Cortex of kidney (tissue), 1 donor: ENCODE measurements at places on chromosomes 6 and 20.

GRCh38 chr20:25484911-25485511 lies 77.5 kb downstream of the GINS1 start:
- no peak for DNase-seq

DNA sequence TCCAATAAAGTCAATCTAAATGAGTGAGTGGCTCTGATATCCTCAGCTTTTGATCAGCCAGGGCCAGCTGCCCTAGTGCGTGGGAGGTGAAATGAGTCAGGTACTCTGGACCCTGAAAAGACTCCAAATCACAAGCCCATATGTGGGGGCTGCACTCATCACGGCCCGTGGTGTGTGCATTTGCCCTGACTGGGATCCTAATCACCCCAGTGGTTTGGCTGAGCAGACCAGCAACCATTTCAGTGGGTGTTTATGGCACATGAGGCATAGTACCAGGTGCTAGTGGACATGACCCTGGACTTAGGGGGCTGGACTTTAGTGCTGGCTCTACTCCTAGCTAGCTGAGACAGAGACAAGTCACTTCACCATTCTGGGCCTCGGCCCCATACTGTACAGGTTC lies 39.4 kb downstream of the SCML4 start:
- no peak for DNase-seq

GRCh38 chr6:3421791-3422434 lies 34.9 kb downstream of the SLC22A23 start:
- DNase-seq = no peak

DNA sequence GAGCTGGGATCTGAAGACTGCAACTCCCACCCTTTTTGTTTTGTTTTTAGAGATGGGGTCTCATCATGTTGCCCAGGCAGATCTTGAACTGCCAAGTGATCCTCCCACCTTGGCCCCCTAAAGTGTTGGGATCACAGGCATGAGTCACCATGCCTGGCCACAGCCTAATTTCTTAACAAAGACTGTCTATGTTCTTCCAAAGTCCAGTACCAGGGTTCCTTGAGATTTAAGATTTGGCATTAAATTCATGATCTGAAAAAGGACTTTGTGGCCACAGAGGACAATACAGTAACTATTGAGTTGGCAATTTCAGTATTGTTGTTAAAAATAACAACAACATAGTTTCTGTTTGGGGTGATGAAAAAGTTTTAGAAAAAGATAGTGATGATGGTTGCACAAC lies 28.7 kb upstream of the BEND3 start:
- DNase-seq = no peak

GRCh38 chr6:134472046-134472445 lies 154.1 kb upstream of the SGK1 start:
- DNase-seq = no peak

- DNase-seq = no peak
These were observed 69.0 kb upstream of the JARID2 start for GRCh38 chr6:15176816-15177370.

- no peak for DNase-seq
These were observed 87.3 kb downstream of the SCML4 start for GRCh38 chr6:107736713-107737396.

GRCh38 chr6:162497389-162497788 lies 230.2 kb downstream of the PRKN start:
- no peak for DNase-seq

DNA sequence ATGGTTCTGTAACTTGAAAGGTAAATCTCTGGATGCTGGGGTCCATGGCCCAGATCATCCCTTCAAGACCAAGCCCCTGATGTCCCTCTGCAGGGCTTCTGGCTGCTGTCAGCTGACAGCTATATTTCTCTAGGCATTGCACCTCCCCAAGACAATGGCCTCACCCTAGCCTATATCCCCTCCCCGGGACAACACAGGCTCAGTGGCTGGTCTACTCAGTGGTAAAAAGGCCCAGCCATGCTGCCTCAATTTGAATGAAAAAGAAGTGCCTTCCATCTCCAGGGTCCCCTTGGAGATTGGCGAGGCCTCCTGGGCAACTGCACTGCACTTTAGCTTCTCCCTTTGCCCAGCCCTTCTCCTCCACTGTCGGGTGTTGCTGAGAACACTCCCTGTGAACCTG lies 602.8 kb downstream of the CDH26 start:
- DNase-seq = no peak

DNA sequence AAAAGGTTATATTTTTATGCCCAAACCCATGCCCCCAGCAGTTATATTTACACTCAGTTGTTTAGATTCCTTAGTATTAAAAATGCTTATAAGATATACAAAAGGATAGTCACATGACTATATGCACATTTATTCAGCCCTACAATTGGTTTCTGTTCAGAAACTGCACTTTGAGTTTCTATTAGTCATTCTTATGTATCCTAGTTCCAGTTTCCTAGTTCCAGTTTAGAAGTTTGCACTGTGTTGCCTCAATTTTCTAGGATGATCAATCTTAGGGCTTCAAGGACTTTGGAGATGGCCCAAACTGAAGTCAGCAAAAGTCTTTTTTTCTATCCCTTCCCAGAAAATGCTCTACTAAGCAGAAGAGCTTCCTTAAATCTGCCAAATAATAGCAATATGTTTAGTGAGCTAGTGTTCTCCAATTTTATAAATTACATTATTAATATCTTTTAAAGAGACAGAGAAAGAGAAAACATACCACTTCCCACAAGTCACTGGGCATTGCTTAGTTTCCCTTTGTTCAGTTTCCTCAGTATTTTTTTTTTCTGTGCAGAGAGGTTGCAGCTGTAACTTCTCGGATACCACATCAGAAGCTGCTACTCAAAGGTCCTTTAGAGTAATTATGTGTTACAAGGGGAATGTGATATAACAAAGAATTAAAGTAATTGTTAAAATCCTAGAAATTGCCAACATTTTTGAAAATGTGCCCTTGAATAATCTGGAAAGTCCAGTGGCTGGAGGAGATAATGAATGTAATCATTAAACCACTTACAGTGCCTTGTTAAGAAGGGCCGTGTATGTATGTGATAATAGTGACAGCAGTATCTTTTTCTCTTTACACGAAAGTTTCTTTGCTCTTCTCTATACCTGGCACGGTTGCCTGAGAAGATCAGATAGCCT lies 138.8 kb downstream of the KHDRBS2 start:
- no peak for DNase-seq

DNA sequence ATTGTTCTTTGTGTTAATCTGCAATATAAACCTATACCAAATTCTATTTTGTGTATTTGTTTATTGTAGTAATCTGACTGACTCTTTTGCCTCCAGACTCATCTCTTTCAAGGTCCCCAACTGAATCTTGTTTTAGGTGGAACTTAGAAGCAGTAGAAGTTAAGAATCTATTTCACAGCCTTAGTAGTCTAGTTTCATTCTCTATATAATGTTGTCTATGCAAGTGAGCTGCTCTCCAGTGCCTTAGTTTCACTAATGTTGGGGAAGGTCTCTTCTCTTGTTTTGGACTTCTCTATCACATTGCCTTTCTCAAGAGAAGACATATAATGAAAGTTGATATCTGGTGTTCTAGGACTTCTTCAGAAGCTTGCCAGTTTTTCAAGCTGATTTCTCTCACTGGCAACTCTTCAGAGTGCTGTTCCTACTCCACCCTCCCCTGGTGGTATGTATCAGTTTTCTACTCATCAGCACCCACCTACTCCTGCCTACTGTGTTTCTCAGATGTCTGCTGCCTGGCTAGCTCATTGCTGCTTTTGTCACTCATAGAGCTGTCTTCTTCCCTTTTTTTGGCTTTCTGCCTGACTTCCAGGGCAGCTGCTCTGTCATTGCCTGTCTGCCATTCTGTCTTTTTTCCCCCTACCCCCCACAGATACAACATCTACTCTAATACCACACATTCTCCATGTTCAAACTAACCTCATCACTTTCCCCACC lies 82.1 kb downstream of the PTPRA start:
- no peak for DNase-seq

DNA sequence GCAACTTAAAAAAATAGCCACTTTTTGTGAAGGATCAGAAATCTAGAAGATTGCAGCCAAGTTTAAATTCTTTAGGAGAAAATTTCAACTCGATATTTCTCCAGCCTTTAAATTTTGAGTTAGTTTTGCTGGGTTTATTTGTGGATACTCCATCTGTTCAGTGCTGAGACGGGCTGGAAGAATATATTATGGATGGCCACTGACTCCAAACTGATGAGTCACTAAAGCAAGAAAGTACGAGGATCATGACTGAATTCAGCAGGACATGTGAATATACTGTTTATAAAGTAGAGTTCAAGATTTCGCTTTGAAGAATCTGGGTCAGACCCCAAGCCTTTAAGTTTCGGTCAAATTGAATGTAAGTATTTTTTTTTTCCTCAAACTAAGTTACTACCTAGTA lies 199.5 kb downstream of the ADGRB3 start:
- DNase-seq = no peak

DNA sequence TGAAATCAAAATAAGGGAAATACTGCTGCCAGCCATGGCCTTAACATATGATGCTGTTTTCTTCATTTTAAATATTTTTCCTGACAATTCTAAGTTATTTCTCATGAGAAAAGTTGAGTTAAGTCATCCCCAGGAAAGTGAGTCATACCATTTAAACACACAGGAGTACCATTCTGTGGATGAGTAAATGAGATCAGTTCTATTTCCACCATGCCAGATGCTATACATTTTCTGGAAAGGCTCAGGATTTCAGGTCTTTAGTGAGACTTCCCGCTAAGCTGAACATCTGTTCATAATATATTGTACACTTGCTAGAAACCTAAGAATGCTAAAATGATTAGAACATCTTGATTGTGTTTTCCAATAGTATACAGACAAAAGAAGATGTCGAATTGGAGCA lies 256.2 kb upstream of the MANEA start:
- no peak for DNase-seq

- DNase-seq = no peak
These were observed 180.4 kb downstream of the ZDHHC14 start for GRCh38 chr6:157561414-157561790.

GRCh38 chr6:32210191-32210601 lies 13.7 kb downstream of the NOTCH4 start:
- no peak for DNase-seq

GRCh38 chr20:46349742-46350056 lies 41.4 kb upstream of the CDH22 start:
- no peak for DNase-seq

DNA sequence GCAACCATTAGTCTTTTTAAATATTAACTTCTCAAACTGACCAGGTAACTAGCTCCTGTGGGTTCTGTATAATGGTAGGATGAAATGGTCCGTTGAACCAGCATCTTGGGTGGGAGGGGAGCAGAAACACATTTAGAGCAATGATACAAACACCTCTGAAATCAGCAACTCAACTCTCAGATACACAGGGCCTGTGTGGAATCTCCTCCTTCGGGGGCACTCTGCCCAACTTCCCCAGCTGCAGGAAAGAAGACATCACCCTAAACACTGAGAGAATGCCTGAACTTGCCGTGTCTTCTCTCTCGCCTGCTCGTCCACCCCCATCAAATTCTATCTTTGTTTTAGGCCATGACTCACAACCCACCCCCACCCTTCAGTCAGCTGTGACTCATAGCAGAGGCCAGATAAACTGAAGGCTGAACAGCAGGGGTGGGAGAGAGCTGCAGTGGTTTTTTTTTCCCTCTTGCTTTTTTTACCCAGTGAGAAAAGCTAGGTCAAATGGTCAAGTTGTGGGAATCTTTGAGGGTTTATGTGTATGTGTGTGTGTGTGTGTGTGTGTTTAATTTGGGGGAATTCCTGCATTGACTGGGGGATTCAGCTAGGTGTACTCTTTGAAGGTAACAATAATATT lies 593.4 kb upstream of the JAG1 start:
- no peak for DNase-seq

GRCh38 chr6:92159046-92159445 lies 1260.3 kb downstream of the EPHA7 start:
- DNase-seq = no peak

GRCh38 chr20:63064310-63064709 lies 57.5 kb upstream of the BHLHE23 start:
- DNase-seq = no peak

- no peak for DNase-seq
These were observed 1.1 kb downstream of the TMEM151B start for GRCh38 chr6:44271406-44271723.

- DNase-seq = no peak
These were observed 79.2 kb upstream of the PLN start for GRCh38 chr6:118468682-118469465.

- DNase-seq = no peak
These were observed 1.2 kb upstream of the UFL1 start for GRCh38 chr6:96520171-96521115.

GRCh38 chr20:5718896-5719595 lies 31.2 kb upstream of the SHLD1 start:
- DNase-seq = no peak

- no peak for DNase-seq
These were observed 53.9 kb upstream of the LAMP5 start for GRCh38 chr20:9460518-9460917.

GRCh38 chr6:169095153-169095552 lies 158.5 kb downstream of the THBS2 start:
- no peak for DNase-seq

DNA sequence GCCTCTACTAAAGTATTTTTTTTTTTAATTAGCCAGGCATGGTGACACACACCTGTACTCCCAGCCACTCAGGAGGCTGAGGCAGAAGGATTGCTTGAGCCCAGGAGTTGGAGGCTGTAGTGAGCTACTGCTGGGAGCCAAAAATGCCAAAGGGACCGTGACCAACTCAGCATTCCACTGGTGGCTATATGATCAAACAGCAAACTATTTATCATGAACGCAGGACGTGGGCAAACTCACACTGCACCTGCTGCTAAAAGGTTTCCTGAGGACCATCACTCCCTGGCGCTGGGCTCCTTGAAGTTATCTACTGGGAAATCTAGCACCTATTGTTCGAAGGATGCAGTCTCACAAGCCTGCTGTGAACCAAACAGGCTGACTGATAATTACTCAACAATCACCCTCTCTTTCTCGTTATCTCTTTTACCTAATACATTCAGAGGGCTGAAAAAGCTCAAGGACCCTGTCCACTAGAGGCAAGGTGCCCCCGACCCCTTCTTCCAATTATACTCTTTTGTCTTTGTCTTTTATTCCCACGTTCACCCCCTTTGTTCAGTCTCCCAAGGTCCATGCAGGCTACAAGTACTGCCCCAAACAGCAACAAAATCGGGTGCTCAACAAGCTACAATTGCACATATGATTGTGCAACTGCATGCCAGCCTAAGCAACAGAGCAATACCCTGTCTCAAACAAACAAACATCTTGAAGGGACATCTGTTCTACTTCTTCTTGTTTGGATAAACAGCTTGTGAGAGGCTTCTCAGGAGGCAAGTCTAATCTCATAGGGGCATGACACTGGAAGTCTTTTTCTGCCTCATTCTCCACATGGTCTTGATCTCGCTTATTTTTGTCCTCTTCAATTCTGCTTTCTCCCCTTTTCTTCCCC lies 47.7 kb upstream of the PLN start:
- no peak for DNase-seq

DNA sequence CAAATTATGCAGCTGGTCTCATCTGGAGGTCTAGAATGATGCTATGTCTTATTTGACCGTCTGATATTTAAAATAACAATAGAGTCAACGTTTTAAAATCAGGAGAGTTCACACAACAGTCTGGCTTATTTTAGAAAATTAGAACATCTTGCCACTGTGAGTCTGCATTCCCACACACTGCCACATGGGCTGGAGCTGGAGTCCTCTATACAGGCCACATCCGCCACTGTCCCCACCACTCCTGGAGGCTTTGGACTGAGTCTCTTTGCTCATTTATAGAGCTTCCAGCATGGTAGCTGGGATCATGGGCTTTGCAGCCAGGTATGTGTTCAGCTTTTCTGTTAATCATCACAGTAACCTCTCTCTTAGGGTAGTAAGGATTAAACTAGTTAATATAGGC lies 68.8 kb upstream of the ZNFX1 start:
- DNase-seq = no peak
